ENCODE measurements at places on chromosomes 1 and 21. TPM values are rescaled to one million over a fixed set of nuclear protein-coding genes. Genes with fewer than 3 reads are reported as not detected.

Gene PTPN7
- 97.5 TPM for total RNA-seq

Gene PRDM16
- total RNA-seq, result not detected

Gene LIN28A
- not detected for total RNA-seq

Gene CAMK1G
- total RNA-seq, result not detected

Gene FMO4
- 1.3 TPM for total RNA-seq

Gene INSRR
- total RNA-seq, result not detected

Gene RSBN1
- 45.8 TPM for total RNA-seq

- H3K4me3 ChIP-seq, result no peak overlapping the region
- no peak for DNase-seq
- H3K4me1 ChIP-seq, result peaks cover 2% of the 10 kb centered on the region
- H3K27me3 ChIP-seq, result no peaks in the 10 kb centered on the region
- H3K36me3 ChIP-seq, result peaks cover 2% of the 10 kb centered on the region
These were observed 633.8 kb downstream of the PTPRC start for GRCh38 chr1:199272628-199273086.

DNA sequence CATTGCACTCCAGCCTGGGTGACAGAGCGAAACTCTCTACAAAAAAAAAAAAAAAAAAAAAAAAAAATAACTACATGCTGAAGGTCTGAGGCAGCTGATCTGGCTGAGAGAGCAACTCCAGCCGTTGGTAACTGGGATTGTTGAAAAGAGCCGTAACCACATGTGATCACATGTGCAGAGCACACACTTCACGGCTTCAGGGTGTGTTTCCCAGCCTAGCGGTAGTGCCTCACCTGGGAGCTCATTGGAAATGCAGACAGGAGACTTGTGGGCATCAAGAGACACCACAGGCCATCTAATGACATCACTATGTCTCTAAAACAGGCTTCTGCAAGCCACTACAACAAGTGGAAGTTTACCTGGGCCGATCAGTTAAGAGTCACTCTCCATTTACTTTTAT is 11.8 kb upstream of the OTUD7B start:
- H3K36me3 ChIP-seq, result no peaks in the 10 kb centered on the region
- H3K4me1 ChIP-seq, result peaks cover 5% of the 10 kb centered on the region
- peaks cover 26% of the 10 kb centered on the region for H3K27me3 ChIP-seq
- no peak overlapping the region for H3K4me3 ChIP-seq

DNA sequence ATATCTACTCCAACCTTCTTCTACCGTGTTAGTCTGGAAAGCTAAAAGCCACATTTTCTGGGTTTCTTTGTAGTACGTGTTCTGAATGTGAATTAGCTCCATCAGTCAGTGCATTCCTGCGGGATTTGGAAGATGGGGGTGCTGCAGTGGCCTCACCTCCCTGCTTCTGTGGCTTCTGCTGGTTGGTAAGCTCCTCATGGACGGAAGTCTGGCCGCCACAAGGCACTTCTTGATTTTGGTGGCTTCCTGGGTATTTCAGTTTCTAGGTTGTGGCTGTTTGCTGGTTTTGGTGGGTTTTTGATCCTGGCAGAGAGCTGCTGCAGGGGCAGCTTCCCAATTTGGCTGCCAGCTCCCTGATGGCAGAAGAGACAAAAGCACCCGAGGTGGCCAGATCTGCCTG is 20.9 kb upstream of the TACSTD2 start:
- no peak overlapping the region for H3K4me3 ChIP-seq
- peaks cover 6% of the 10 kb centered on the region for H3K4me1 ChIP-seq
- no peak overlapping the region for H3K27ac ChIP-seq
- DNase-seq, result no peak
- H3K27me3 ChIP-seq, result peaks cover 35% of the 10 kb centered on the region

DNA sequence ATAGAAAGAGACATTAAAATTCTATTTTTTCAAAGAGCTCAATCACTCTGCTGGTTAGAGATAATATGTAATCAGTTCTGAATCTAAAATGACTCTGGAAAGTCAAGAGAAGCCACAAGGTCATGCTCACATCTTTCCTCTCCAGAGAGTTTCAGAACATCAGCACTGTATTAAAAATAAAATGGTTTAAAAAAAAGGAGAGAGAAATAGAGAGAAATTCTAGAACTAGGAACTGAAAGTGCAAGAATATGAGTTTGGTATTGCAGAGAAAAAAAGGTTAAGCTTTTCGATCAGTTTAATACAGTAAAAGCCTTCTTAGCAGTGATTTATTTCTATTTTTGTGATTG is 44.0 kb upstream of the DIPK1A start:
- peaks cover 7% of the 10 kb centered on the region for H3K4me1 ChIP-seq
- DNase-seq, result no peak
- H3K27me3 ChIP-seq, result peaks cover 41% of the 10 kb centered on the region

DNA sequence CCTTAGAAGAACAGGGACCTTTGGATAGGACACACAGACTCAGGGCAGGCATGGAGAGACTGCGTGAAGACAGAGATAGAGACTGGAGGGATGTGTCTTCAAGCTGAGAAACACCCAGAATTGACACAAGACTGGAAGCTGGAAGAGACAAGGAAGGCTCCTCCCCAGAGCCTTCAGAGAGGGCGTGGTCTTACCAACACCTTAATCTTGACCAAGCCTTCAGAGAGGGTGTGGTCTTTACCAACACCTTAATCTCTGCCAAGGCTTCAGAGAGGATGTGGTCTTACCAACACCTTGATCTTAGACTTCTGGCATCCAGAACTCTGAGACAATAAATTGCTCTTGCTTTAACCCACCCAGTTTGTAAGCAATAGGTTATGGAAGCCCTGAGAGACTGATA is 481.4 kb upstream of the VAMP3 start:
- H3K4me3 ChIP-seq, result no peak overlapping the region
- no peak for DNase-seq
- no peaks in the 10 kb centered on the region for H3K4me1 ChIP-seq
- no peak overlapping the region for H3K27ac ChIP-seq
- H3K36me3 ChIP-seq, result peaks cover under 1% of the 10 kb centered on the region

DNA sequence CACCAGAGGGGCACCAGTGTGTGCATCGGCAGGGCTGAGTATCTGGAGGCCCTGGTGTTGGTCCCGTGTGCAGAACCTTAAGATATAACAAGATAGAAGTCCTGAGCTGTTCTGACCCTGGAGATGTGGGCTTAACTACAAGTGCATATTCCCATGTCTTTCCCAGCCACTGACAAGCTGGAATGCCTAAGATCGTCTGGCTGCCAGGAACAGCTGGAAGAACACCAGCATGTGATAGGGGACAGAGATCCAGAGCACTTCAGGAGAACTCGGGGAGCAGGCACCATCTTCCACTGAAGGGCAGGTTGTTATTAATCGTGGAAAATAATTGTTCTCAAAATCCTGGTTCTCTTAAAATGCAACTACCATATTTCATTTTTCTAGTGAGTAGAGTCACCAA is 419.9 kb upstream of the RUNX1 start:
- no peak for DNase-seq
- peaks cover 30% of the 10 kb centered on the region for H3K27me3 ChIP-seq
- H3K4me1 ChIP-seq, result peaks cover 2% of the 10 kb centered on the region

DNA sequence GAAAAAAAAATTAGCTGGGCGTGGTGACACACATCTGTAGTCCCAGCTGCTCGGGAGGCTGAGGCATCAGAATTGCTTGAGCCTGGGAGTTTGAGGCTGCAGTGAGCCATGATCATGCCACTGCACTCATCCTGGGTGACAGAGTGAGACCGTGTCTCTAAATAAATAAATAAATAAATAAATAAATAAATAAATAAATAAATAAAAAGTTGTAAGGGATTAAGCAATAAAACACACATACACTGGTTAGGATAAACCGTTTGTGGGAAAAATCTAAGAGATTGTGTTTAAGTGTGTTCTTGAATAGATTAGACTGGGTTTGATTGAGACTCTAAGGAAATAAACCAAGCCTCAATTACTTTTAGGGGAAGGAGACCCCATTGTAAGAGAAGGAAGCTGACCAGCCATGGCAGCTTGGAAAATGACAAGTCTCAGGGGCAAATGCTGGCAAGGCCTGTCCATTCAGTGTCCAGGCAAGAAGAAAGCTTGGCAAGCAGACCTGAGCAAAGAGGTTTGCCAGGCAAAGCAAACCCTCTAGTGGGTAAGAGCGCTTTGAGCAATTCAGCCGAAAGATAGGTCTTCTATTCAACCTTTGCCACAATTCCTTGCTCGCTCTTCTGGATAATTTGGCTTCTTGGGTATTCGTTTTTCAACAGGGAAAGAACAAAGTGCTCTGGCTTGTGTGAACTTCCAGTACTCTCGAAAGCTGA is 106.9 kb upstream of the SERBP1 start:
- H3K4me3 ChIP-seq, result no peak overlapping the region
- H3K27me3 ChIP-seq, result peaks cover 17% of the 10 kb centered on the region
- DNase-seq, result no peak
- H3K4me1 ChIP-seq, result no peaks in the 10 kb centered on the region
- H3K36me3 ChIP-seq, result no peaks in the 10 kb centered on the region
- H3K27ac ChIP-seq, result no peak overlapping the region

GRCh38 chr1:109395602-109396512 is 1.9 kb downstream of the SORT1 start:
- H3K27ac ChIP-seq, result no peak overlapping the region
- peaks cover 2% of the 10 kb centered on the region for H3K4me1 ChIP-seq
- H3K36me3 ChIP-seq, result peaks cover 2% of the 10 kb centered on the region
- H3K27me3 ChIP-seq, result peaks cover 63% of the 10 kb centered on the region

DNA sequence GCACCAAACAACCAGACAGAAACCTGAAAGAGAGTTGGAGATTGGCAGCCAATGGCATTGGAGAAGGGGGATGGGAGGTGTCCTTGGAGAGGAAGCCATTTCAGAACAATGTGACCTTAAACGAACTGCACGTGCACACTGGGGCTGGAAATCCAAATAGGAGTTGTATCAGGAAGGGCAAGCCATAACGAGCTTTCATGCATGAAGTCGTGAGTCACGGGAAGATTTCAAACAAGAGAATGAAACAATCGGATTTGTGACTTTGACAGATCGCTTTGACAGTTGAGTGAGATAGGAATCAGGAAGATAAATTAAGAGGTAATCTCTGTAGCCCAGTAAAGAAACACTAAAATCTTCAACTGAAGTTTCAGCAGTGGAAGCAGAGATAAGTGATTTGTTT is 445.8 kb upstream of the ZP4 start:
- no peak for DNase-seq
- H3K36me3 ChIP-seq, result no peaks in the 10 kb centered on the region
- no peaks in the 10 kb centered on the region for H3K27me3 ChIP-seq
- no peak overlapping the region for H3K27ac ChIP-seq

- peak overlapping the region; percentile 77 for H3K27ac ChIP-seq
- no peak for DNase-seq
- peaks cover 6% of the 10 kb centered on the region for H3K4me1 ChIP-seq
- H3K4me3 ChIP-seq, result no peak overlapping the region
These were observed 15.1 kb downstream of the C1orf174 start for GRCh38 chr1:3884966-3885365.

GRCh38 chr1:182192215-182192614 is 130.7 kb upstream of the ZNF648 start:
- H3K36me3 ChIP-seq, result no peaks in the 10 kb centered on the region
- H3K4me1 ChIP-seq, result no peaks in the 10 kb centered on the region
- H3K27me3 ChIP-seq, result peaks cover 11% of the 10 kb centered on the region
- no peak for DNase-seq
- H3K27ac ChIP-seq, result no peak overlapping the region

GRCh38 chr1:48817505-48818114 is 40.9 kb upstream of the BEND5 start:
- H3K36me3 ChIP-seq, result no peaks in the 10 kb centered on the region
- no peak for DNase-seq
- no peaks in the 10 kb centered on the region for H3K27me3 ChIP-seq
- H3K4me3 ChIP-seq, result no peak overlapping the region
- no peak overlapping the region for H3K27ac ChIP-seq

DNA sequence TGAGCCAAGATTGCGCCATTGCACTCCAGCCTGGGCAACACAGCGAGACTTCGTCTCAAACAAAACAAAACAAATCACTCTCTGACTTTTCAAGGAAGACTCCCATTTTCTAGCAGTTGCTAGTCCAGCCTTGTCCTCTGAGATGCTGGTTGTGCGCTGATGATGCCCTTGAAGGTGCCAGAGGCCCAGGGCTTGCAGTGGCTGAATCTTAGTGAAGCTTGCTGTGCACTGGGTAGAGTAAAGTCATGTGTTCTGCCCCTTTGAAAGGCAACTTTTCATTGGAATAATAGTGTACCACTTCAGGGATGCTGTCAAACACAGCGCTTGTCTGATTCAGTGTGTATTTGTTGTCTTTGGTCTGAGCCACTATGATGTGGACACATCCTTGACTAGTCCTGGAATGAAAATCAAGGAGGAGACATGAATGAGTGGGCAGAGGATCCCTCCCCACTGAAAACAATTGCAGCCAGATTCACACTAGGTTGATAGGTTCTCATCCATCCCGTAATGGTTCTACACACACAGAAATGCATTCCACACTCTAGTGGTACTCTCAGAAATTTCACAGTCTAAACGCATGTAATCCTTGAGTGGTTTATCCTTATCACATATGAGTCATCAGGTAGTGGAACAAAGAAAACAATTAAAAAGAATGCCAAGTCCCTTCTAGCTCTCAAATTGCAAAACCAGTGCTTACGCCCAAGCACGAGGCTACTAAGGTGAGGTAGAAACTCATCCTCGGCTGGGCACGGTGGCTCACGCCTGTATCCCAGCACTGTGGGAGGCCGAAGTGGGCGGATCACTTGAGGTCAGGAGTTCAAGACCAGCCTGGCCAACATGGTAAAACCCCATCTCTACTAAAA is 17.8 kb upstream of the TDRD10 start:
- peaks cover 6% of the 10 kb centered on the region for H3K27me3 ChIP-seq
- H3K4me3 ChIP-seq, result no peak overlapping the region
- no peak overlapping the region for H3K27ac ChIP-seq
- H3K36me3 ChIP-seq, result no peaks in the 10 kb centered on the region

GRCh38 chr1:200911361-200911760 is 16.7 kb downstream of the INAVA start:
- no peak overlapping the region for H3K27ac ChIP-seq
- H3K4me3 ChIP-seq, result no peak overlapping the region
- H3K36me3 ChIP-seq, result no peaks in the 10 kb centered on the region
- no peak for DNase-seq
- peaks cover 4% of the 10 kb centered on the region for H3K27me3 ChIP-seq

GRCh38 chr1:88060112-88060673 is 623.9 kb upstream of the PKN2 start:
- DNase-seq, result no peak
- H3K36me3 ChIP-seq, result no peaks in the 10 kb centered on the region
- no peaks in the 10 kb centered on the region for H3K4me1 ChIP-seq

All from T-helper 17 cell (primary cell).